ENCODE measurements at places on chromosomes 6 and 20.

DNA sequence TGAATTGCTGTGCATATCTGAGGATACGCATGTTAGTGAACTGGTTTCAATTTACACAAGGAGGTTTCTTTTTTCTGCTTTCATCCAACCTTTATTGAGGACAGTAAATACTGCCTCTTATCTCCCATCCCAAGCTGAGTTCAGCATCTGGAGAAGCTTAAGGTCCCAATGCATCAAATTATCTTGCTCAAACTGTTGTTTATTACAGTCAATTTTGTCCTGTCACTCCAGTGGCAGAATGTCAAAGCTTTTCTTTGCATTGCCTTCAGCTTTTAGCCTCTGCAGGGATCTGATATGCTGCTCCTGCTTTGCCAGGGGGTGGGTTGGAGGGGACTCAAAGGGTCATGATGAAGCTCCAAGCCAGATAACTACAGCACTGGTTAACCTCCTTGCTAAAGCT, 435.4 kb upstream of the SOX4 start:
- no peak for DNase-seq

- no peak for DNase-seq
Observed at GRCh38 chr6:32166411-32167061, 2.1 kb downstream of the EGFL8 start.

DNA sequence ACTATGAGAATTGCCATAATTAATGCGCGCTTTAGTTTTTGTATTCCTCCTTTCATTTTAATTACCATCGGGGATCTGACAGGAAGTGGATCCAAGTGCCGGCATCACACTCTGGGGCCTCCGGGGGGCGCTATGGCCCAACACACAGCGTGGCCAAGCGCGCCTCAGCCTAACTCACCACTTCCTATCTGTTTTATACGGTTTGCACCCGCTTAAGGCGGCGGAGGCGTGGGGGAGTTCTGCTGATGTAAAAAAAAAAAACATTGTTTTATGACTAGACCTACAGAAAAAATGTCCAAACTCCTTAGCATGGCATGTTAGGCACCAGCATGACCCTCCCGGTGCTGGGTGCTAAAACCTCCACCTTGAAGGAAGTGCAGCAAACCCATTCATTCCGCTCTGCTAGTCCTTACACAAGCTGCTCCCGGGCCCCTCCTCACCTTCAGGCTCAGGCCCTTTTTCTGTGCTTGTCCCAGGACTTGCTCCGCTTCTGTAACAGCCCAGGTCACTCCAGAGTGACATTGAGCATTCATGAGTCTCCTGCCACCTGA, 4.5 kb upstream of the EBF4 start:
- DNase-seq: peak; percentile 25

DNA sequence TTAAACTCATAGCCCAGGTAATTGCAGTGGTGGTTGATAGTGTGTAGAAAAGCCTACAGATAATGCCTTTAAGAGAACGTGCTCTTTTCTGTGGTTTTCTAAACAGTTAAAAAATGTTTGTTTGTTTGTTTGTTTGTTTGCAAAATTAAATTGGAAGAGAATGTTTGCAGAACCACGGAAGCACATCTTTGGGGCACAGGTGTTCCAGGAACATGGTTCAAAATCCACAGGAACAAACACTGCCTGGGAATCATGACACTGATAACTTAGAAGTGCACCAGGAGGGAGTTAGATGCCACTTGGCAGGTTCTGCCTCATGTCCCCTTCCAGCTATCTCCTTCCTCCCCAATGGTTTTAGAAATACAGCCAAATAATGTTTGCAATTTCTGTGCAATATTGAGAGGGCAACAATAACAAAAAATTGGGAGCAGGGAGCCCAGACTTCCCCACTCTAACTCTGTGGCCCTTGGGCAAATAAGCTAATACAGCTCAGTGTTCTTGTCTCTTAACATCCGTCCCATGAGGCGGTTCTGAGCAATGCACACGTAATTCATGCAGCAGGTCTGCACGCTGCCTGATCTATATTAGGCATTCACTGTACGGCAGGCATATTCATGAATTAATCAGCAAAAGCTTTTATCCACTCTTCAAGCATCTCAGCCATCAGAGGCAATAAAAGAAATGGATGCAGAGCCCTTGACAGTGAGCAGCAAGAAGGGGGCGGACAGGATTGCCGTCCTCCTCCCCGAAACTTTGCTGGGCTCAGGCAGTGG, 274.3 kb upstream of the FOXQ1 start:
- no peak for DNase-seq

- DNase-seq: no peak
Observed at GRCh38 chr20:50412069-50412468, 98.1 kb upstream of the PTPN1 start.

GRCh38 chr6:144647406-144647964, 362.4 kb downstream of the UTRN start:
- DNase-seq: no peak

DNA sequence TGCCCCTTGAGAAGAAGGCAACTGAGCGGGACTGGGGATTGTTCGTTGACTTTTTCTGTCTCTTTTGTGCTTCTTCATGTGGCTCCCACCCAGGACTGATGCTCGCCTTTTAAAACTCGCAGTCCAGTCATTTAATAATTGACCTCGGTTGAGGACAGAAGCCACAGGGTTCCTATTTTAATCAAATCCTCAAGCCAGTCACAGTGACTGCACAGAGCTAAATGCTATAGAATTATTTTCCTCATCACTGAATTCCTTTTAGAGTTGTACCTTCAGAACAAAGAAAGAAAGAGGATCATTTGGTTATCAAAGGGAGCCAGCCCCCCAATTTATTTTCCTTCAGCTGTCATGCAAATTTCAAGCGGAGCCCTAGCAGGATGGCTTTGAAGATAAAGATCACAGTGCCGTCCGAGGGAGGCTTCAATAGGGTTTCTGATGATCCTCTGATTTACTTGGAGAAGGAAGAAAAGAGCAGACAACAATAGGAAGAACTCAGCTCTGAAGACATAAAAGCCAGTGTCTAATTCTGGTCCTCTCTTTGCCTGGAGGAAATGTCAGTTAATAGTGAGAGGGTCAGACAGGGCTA, 186.6 kb downstream of the DOK5 start:
- no peak for DNase-seq

- DNase-seq: no peak
Observed at GRCh38 chr20:61977419-61977786, 88.3 kb downstream of the TAF4 start.

- no peak for DNase-seq
Observed at GRCh38 chr6:145327586-145327985, 407.7 kb downstream of the EPM2A start.

GRCh38 chr20:8399947-8400346, 267.9 kb downstream of the PLCB1 start:
- no peak for DNase-seq

GRCh38 chr6:7900621-7901020, 10.0 kb downstream of the TXNDC5 start:
- no peak for DNase-seq

All from NCI-H187 (cell line).